Activated T-cell treated with anti-CD3 and anti-CD28 coated beads for 1 hour (primary cell): ENCODE measurements at places on chromosomes 1 and 21.

DNA sequence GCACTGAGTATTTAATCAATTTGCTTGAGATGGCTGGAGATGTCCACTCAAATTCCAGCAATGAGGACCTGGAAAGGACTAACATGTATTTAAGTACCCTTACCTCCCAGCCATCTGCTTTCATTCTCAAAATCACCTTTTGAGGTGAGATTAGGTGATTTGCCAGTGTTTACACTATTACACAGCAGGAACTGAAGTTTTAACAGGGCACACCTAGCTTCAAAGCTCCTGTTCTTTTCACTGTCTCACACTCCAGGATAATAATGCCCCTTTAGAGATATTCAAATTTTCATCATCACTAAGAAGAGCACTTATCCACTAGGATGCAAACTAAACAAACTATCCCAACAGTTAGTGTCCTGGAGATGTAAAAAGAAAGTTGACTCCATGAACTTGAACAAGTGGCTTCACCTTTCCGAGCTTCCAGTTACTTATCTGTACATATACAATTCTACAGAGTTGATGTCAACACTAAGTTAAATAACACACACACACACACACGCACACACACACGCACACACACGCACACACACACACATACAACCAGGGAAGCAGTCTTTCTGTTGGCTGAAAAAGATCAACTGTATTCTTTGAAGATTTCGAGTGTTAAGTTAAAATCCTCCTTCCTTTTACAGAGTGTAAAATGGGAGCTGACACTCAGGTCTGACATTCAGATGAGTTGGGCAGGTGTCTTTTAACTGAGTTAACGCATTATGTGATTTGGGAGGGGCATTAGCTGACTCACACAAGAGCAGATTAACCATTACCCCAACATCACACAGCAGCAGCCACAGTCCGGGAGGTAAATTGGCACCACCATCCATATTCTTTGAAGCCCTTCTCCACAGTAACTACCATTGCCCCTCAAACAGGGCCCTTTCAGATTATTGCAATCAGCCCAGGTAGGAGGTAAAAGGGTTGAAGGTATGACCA, 15.5 kb upstream of the JAK1 start:
- no peak for DNase-seq

DNA sequence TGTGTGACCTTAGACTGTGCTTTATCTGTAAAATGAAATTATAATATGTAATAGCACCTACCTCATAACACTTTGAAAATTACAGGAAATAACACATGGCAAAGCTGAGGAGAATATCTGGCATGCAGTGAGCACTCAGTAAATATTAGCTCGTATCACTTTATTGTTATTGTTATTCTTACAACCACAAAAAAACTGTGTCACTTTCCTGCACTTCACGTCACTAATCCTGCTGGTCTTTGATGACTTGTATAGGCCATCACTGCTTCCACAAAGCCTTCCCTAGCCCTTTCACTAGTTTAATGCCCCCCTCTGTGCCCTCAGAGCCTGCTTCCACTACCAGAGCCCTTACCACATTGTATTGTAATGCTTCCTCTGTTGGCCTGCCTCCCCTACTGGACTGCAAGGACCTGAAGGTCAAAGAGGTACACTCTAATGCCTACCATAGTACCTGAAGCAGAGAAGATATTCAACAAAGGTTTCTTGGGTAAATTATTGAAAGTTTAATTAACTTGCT, 231.6 kb downstream of the NFIA start:
- no peak for DNase-seq

DNA sequence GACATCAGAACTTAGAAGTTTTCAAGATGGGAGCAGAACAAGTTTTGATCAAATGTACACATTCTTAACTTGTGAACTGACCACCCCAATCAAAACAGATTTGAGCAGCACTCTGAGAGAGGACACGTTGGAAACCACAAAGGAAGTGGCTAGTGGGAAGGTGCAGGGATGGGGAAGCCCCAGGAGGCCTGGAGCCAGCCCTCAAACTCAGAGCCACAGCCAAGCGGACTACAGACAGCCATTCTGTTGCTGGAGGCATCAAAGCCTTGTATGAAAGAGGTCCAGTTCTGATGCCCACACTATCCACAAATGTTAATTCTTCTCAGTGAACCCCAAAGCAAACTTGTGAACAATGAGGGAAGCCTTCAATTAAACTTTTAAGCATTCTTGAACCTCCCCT, 143.6 kb upstream of the RAB4A start:
- DNase-seq = no peak

DNA sequence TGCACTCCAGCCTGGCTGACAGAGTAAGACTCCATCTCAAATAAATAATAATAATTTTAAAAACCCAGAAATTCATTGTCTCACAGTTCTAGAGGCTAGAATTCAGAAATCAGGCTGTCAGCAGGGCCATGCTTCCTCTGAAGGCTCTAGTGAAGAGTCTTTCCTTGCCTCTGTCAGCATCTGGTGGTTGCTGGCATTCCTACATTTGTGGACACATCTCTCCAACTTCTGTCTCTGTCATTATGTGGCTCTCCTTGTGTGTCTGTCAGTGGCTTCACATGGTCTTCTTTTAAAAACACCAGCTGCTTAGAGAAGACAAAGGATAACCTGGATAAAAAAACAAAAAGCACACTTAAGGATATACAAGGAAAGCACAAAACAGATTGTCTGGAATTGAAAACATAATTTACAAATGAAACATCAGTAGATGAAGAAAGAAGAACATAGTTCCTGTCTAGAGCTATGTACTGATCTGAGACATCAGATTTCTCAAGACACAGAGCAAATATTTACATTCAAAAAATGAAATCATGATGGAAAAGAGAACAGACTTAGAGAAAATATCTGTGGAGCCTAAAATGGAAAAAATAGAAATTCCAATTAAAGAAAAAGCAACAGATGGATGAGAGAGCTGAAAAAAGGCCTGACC, 32.7 kb upstream of the ASB17 start:
- no peak for DNase-seq

GRCh38 chr1:64579767-64580166, 109.8 kb downstream of the CACHD1 start:
- DNase-seq = no peak

DNA sequence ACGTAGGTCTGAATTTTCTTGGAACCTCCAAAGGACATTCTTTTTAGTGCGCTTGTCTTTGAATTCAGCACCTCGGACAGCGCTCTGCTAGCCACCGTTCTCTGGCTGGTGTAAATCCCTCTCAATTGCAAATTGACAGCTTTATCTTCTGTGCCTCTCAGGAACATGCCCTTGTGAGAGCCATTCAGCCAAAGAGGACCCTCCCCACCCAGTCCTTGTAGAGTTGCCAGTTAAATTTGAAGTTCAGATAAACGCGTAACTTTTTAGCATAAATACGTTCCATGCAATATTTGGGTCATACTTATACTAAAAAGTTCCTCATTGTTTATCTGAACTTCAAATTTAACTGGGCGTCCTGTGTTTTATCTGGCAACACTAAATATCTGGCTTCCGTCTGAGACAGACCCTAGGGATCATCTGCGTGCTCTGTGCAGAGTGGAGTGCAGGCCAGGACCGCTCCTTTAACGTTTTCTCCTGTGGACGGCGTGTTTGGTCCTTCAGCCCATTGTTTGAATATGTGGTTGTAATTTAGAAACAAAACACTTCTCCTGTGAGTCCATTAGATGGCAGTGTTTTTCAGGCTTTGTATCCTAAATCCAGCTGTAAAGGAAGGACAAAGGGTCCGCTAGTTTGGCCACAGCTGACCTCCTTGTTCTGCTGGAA, 7.0 kb downstream of the KCNAB2 start:
- peak; percentile 37 for DNase-seq

GRCh38 chr1:60589046-60589748, 493.2 kb upstream of the NFIA start:
- no peak for DNase-seq

DNA sequence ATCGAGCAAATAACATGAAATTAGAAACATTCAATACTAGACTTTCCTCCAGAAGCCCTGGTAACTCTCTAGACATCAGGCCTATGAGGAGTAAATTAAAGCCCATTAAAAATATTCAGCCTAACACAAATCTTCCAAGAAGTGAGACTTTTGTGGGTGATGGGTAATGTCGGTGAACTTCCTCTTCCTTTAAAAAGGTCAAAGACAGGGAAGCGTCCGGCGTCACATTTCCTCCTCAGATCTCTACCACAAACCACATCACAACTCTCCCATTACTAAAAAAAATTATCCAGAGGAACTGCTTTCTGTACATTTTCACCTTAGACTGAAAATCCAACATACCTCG, 1.4 kb downstream of the EIF4G3 start:
- no peak for DNase-seq

DNA sequence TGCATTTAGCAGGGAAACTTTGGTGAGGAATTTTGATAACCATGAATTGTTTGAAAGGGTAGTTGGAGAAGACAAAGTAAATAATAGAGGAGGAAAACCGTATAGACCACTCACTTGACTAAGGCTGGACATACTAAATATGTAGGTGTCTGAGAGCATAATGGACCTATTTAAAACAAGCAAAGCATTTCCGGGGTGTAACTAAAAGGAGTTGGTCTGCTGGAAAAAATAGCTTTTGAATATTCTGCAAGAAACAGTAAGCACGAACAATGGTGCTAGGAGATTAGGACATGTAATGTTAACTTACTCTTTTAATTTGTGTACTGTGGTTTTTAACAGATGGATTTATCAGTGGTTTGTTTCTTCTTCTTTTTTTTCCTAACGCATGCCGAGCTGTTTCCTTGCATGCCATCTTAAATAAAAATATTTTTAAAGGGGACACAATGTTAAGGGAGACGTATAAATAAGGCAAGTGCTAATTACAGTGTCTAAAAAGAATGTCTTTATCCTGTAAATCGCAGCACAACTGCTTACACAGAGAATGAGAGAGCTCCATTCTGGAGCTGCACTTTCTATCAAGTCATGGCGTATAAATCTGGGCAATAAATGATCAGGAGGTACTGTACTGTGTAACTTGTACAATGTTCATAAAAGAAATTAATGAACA, 492.1 kb downstream of the LMO4 start:
- DNase-seq = no peak

- DNase-seq = no peak
Measured at GRCh38 chr1:173082913-173083312, 32.2 kb upstream of the TNFSF18 start.

GRCh38 chr1:31949862-31950261, 11.7 kb upstream of the PTP4A2 start:
- DNase-seq = no peak

DNA sequence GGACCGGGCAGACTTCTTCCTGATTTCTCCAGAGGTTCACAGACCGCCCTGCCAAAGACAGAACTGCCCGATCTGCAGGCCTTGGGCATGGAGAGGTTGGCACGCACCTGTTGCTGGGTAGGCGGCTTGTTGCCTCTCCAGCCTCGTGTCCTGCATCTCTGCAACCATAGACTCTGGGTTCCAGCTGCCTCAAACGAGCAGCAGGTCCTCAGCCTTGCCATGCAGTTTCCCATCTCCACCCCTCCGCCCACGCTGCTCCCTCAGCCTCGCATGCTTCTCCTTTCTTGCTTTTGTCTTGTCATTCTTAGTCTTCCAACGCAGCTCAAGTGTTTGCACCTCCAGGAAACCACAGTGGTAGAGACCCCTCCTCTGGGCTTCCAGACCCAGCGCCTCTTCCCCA, 126.2 kb downstream of the LACTBL1 start:
- no peak for DNase-seq

GRCh38 chr1:107135463-107135862, 5.4 kb upstream of the NTNG1 start:
- no peak for DNase-seq

- DNase-seq = no peak
Measured at GRCh38 chr1:196278816-196279215, 329.4 kb downstream of the KCNT2 start.

DNA sequence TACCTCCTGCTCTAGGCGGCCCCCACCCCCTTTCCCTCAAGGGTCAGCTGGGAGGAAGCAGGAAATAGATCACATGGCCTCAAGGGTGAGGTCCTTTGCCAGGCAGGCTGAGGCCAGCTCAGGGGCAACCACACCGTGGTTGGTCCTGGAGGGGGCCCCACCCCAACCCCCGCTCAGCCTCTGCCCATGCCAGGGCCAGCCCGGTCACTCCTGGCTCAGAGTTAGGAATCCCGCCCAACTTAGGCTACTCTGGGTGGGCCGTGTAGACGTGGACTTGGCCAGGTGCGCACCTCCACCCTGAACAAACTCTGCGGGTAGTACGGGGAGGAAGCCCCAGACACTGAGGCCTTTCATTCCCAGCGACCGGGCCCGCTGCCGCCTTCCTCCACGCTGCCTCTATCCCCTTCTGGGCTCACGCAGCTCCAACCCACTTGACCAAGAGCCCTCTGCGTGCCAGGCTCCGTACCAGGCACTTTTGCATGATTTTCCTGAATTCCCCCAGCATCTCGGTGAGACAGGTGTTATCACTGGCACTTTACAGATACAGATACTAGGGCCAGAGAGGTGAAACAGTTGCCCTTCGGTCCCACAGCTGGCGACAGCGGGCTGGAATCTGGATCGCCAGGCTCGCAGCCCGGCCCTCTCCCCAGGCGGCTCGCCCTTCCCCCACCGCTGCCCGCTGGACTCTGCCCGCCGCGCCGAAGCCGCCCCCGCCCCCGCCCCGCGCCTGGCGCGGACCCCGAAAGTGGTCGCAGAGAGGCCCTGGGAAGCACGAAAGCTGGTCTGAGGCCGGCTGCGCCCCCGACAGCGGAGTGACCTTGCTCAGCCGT, 769 bp downstream of the GALE start:
- DNase-seq = no peak

DNA sequence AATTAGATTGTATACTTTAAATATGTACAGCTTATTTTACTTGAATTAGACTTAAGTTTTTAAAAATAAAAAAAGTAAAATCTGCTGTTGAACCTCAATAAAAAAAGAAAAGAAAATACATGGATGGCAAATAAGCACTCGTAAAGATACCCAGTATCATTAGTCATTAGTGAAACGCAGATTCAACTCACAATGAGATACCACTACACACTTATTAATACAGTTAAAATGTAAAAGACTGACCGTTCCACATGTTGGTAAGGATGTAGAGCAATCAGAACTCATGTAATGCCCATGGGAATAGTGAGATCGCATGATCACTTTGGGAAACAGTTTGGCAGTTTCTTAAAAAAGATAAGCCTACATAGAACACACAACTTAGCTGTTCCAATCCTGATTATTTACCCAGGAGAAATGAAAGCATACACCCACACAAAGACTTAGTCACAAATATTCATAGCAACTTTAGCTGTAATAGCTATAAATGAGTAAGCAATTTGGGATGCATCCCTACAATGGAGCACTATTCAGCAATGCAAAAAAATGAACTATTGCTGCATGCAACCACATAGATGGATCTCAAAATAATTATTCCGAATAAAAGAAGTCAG, 7.3 kb downstream of the SH2D1B start:
- DNase-seq = no peak

DNA sequence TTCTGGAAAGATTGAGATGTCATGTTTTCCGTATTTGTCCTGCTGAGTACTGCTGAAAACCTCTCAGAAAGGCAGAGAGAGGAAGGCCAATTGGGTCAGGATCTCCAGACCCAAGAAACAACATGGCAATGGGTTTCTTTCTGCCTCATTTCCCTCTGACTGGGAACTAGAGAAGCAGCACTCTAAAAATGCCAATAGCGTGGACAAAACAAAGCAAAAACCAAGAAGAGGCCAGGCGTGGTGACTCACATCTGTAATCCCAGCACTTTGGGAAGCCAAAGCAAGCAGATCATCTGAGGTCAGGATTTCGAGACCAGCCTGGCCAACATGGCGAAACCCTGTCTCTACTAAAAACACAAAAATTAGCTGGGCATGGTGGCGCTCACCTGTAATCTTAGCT, 18.3 kb downstream of the TNFRSF9 start:
- no peak for DNase-seq

- no peak for DNase-seq
Measured at GRCh38 chr1:158716335-158716734, 4.2 kb downstream of the OR6K3 start.
